ENCODE measurements at places on chromosomes 13 and 19. TPM values are rescaled to one million over a fixed set of nuclear protein-coding genes. Genes with fewer than 3 reads are reported as not detected.

DNA sequence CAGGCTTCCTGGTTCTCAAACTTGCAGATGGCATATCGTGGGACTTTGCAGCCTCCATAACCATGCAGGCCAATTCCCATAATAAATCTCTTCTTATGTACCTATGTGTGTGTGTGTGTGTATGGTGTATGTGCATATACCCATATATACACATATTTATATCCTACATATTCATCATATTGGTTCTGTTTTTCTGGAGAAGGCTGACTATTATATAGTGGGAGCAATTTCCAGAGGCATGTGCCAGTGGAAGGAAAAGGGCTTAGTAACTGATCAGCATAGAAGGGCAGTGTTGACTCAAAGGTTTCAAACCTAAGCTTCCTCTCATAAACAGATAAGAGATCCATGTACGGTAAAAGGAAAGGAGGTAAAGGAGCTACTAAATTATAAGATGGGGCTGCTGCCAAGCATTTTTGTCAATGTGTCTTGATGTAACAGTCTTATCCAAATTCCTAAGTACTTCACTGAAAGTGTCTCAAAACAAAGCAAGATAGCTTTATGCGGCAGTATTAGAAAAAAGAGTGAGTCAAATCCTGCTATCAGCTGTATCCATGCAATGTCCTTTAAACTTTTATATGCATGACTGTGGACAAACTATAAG, 432.1 kb downstream of the TBC1D4 start:
- no peak for DNase-seq

- peak; percentile 58 for DNase-seq
Observed at GRCh38 chr19:3210347-3211017, 14.0 kb upstream of the CELF5 start.

- DNase-seq: peak; percentile 85
Observed at GRCh38 chr19:662207-662961, 630 bp downstream of the RNF126 start.

- DNase-seq: peak; percentile 19
Observed at GRCh38 chr19:45117167-45117594, 24.2 kb downstream of the PPP1R37 start.

GRCh38 chr13:24742977-24743376, 21.0 kb upstream of the RNF17 start:
- DNase-seq: no peak

GRCh38 chr13:73072239-73072900, 13.6 kb downstream of the KLF5 start:
- no peak for DNase-seq

DNA sequence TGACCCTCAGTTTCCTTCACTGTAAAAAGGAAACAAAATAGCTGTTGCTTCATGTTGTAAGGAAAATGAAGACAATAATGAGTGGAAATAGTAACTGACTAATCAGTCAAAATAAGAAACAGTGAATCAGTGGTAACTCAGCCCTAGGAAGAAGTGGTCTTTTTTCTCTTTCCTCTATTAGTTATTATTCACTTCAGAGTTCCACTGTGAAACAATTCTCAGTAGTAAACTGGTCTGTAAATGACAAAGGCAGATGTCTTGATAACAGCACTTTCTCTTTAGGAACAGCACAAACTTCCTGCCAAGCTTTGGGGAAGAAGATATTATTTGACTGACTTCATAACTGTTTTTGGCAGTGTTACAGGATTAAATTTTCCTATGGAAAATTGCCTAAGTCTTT, 600.5 kb upstream of the KLHL1 start:
- no peak for DNase-seq

- no peak for DNase-seq
Observed at GRCh38 chr13:28320884-28321574, 173.9 kb downstream of the FLT1 start.

GRCh38 chr19:51822946-51823345, 28.0 kb downstream of the FPR3 start:
- DNase-seq: no peak

DNA sequence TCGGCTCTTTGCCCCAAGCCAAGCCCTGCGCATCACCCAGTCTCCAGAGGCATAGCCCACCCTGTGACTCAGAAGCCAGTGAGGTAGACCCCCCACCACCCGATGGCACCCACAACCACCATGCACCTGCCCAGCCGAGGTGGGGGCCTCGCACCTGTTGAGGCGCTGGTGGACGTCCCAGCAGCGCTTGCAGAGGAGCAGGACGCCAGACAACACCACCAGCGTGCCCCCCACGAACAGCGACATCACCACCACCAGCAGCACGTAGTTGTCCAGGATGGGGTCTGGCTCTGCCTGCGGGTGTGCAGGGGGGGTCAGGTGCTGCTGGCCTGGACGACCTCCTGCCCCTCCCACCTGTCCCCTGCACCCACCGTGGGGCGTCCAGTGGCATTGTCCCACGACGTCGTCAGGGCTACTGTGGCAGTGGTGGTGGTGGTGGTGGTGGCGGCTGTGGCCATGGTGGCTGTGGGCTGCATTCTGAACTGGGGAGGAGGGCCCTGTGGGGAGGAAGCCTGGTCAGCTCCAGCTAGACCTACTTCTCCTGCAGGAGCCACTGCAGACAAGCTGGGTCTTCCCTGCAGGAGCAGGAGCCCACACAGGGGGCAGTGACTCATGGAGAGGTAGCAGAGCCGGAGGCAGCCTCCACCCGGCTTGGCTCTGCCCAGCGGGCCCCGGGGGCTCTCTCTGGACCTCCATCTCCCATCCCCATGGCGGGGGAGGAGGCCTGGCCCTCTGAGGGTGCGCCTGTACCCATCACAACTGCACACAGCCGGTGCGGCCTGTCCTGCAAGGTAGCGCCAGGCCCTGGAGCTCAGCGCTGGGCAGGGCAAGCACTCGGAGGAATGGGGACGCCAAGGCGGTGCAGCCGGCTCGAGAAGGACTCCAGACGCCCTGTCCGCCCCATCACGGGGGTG, 1.9 kb downstream of the CBARP start:
- DNase-seq: no peak

GRCh38 chr19:12748489-12748888, 3.1 kb upstream of the BEST2 start:
- DNase-seq: no peak

- no peak for DNase-seq
Observed at GRCh38 chr13:83297586-83298290, 584.5 kb downstream of the SLITRK1 start.

DNA sequence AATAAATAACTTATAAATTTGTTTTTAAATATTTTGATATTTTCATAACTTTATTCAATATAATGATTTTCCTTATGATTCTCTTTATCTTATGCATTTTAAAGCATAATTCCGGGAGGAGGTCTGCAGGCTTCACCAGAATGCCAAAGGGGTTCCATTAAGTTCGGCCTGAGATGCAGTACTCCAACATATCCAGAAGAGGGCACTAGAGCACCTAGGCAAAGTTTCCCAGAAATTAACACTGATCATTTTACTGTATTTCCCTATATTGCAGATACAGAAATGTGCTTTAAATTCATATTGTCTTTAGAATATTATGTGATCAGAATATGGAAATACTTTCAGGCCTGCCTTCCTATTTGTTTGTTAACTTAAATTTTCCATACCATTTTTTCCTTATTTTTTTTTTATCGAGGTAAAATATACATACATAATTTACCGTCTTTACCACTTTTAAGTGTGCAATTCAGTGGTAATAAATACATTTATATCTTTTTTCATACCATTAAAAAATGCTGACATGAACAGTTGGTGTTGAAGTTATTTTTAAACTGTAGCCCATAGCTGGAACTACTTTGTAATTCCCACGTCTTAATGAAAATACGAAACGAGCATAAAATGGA, 58.9 kb upstream of the TM9SF2 start:
- peak; percentile 70 for DNase-seq

GRCh38 chr19:681029-682019, 5.1 kb downstream of the FSTL3 start:
- peak; percentile 45 for DNase-seq

DNA sequence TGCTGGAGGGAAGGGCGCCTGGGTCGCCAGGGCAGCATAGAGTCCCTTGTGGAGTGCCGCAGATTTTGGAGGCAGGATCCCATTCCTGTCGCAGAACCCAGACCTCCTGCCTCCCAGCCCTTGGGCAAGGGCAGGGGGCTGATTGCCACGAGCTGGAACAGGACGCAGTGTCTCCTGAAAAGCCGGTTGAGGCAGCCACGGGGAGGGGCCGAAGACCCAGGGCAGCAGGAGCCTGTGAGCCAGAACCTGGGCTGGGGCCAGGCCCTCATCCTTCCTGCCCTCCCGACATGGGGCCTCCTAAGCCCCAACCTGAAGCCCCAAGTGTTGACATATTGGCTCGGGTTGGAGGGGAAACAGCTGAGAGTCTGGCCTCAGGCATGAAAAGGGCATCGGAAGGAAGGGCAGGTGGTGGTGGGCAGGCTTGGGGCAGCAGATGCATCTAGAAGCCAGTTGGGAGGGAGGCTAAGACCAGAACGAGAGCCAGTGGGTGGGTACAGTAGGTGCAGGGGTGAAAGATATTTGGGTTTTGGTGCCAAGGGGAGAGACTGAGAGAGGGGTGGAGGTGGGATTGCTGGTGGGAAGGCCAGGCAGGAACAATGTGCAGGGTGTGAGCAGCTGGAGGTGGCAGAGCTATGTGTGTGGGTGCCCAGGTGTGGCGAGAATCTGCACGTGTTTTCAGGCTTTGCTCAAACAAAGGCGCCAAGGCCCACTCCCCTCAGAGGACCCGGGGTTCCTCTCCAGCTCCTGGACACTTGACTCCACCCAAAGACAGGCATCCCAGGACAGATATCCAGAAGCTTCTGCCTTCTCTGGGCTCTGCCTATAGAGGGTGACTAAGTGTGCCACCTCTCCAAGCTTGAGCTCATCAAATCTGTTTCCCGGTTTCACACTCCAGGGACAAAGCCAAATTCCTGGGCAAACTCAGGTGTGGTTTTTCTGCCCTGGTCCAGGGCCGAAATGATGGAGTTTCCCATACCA, 1.4 kb upstream of the SBSN start:
- no peak for DNase-seq

DNA sequence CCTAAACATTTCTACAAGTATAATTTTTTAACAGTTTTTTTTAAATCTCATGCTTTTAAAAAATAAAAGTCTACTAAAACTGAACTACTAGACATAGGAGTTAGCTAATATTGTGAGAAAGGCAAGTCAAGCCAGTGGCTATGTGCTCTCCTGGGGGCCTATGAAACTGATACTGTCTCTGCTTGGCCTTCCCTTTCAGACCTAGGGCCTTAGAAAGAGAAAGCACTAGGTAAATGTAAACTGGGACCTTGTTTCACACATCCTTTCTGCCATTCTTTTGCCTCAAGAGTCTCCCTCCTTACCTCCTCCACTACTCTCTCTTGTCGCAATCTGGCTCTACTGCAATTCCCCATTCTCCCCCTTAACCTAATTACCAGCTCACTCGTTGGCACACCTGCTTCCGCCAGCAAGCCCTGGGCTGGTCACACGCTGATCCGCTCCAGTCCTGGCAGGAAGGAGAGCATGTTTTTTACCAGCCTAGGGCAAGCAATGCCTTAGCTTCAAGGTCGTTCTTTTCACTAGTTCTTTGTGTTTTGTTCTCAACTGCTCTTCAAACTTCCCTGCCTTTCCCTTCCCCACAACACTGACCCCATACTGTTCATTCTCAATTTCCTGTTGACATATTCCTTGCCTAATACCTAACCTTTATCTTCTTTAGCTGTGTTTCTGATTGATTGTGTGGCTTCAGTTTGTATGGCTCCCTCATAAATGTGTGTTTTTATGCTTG, 23.1 kb downstream of the TBC1D4 start:
- no peak for DNase-seq

PSG2 gene
- total RNA-seq: not detected

ZNF578 gene
- 3.6 TPM for total RNA-seq

CYP4F2 gene
- not detected for total RNA-seq

OVOL3 gene
- not detected for total RNA-seq

KRTDAP gene
- not detected for total RNA-seq

CCL25 gene
- not detected for total RNA-seq
